Activated naive CD4-positive, alpha-beta T cell (primary cell): ENCODE measurements at places on chromosomes 3 and 15.

GRCh38 chr3:50606596-50606995 is 5.0 kb downstream of the CISH start:
- DNase-seq, result no peak

- DNase-seq, result no peak
Measured at GRCh38 chr3:183592821-183593220, 37.3 kb upstream of the KLHL6 start.

DNA sequence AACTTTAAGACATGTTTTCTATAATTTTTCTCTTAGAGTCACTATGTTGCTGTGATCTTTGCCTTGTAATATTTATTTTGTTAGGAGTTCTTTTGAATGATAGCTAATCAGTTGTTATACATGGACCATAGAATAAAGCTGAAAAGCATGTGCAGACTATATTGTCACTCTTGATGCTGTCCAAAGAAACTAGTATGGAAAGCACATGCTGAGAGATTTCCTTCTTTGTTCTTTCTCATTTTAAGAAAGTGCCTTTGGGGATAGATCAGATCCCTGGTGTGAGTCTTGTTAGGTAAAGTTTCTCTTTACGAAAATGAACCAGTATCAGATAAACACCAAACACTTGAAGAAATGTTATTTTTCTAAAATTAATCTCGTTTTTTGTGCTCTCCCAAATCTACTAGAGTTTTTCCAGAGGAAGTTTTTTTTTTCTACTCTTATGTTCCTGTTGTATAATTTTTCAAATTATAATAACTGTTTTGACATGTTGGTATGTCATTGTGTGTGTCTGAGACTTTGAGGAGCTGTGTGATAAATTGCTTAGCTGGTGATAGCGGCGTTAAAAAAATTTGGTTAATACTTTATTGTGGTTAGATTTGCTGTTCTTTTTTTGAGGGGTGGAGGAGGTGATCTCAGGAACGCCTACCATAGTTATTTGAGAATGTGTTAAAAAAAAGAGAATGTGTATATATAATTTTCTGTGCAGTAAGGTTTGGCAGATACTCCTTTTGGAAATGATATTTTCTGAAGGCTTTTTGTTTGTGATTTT is 2.2 kb downstream of the PIAS1 start:
- DNase-seq, result no peak

DNA sequence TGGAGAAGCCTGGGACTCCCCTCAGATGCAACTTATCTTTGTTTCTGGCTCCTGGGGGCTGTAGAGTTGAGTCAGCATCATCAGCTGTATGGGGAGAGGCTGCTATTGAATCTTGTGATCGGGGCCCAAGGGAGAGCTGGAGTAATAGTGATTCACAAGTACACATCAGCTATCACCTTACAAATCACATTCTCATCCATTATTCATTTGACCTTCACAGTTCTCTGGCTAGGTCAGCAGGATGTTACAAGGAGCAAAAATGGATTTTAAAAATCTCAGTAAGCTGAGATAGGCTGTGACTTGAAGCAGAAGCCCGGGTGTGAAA is 175.0 kb downstream of the OPA1 start:
- DNase-seq, result no peak

DNA sequence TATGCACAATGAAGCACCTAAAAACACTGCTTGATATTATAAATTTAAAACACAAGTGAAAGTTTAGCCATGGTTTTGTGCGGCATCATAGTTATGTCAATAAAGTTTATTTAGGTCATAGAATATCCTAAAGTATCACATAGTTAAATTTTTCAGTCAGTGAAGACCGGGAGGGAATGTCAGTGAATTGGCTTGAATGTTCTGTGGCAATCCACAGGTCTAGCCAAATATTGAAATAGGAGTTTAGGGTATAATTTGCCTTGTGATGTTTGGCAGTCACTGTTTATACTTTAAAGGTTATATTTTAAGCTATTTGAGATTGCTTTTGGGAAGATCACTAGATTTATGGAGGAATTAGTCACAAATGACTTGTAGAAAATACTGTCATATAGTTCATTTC is 79.7 kb upstream of the FLNB start:
- no peak for DNase-seq

- no peak for DNase-seq
Measured at GRCh38 chr3:126535636-126536035, 11.7 kb downstream of the CHST13 start.

- DNase-seq, result peak; percentile 34
Measured at GRCh38 chr15:41661518-41662225, 1.5 kb downstream of the MGA start.

DNA sequence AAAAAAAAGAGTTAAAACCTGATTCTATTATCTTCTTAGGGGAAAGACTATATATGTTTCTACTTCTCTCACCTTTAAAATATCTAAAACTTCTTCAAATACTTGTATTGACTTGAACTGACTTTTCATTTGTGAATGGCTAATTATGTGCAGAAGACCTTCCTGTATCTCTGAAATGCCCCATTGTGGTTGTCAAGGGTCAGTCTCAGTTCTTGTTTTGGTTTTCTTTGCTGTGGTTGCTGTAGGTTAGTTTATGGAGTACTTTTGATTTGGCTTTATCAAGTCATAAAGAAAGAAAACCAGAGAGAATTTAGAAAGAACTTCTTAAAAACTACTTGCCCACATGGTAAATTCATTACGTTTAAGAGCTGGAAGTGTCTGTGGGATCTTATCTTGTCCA is 345.3 kb upstream of the POU1F1 start:
- DNase-seq, result no peak

DNA sequence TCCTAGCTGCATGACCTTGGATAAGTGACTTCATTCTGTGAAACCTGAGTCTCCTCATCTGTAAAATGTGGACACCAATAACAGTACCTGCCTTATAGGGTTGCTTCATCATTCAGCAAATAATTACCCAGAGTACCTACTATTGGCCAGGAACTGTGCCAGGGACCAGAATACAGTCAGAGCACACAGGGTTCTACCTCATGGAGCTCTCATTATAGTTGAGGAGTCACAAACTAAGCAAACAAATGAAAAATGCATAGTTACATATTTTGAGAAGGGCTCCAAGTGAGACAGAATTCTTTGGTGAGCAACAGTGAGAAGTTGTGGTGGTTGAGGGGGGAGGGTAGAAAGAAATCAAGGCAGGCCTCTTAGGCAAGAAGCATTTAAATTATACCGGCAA is 308.6 kb upstream of the WNT5A start:
- no peak for DNase-seq

DNA sequence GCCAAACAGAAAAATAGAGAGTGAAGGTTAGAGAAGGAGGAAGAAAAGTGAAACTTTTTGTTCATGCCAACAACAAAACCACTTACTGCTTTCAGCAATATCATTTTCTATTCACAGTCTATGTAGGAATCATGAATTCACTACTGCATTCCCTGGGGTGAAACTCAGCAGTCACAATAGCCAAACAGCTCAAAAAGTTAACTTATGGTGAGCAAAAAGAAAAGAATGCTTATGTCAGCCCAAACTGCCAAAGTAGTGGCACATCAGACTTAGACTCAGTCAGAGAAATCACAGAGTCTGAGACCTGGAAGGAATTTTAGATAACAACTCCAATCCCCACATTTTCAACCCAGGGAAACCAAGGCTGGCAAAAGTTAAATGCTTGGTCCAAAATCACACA is 238.7 kb upstream of the TMCO5A start:
- no peak for DNase-seq

DNA sequence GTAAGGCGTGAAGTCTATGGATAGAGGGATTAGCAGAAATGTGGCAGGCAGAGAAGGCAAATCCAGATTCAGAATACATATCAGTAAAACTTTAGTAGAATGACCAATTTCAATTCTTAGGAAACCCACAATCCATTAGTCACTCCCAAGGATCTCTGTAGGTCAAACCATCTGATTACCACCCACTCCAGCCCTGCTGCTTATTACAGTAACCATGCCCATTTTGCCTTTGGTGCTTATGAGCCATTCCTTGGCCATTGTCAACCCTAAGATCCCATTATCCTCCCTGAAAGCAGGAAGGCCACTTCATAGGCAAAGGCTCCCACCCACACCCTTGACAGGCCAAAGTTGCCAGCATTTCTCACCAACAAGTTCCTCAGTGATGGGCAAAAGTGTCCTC is 5.1 kb upstream of the KLHL40 start:
- no peak for DNase-seq

DNA sequence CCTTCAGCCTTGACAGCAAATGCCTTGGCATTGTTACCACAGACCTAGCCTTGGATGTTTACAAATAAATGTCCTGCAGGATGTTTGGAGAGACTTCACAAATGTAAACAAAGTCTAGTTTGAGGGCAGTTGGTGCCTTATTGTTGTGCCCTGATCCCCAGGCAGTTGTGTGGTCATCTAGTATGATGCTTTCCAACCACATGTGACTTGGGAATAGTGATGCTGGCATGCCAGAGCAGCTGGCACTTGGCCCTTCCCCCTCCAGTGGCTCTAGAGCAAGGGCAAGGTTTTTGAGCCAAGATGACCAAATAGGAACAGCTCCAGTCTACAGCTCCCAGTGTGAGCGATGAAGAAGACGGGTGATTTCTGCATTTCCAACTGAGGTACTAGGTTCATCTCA is 258.2 kb downstream of the ADAMTS17 start:
- no peak for DNase-seq

- no peak for DNase-seq
Measured at GRCh38 chr3:108486338-108486737, 24.1 kb downstream of the MYH15 start.

GRCh38 chr15:45121706-45122417 is 7.7 kb downstream of the DUOXA2 start:
- DNase-seq, result no peak

- no peak for DNase-seq
Measured at GRCh38 chr3:104648823-104649222, 717.9 kb upstream of the ALCAM start.

DNA sequence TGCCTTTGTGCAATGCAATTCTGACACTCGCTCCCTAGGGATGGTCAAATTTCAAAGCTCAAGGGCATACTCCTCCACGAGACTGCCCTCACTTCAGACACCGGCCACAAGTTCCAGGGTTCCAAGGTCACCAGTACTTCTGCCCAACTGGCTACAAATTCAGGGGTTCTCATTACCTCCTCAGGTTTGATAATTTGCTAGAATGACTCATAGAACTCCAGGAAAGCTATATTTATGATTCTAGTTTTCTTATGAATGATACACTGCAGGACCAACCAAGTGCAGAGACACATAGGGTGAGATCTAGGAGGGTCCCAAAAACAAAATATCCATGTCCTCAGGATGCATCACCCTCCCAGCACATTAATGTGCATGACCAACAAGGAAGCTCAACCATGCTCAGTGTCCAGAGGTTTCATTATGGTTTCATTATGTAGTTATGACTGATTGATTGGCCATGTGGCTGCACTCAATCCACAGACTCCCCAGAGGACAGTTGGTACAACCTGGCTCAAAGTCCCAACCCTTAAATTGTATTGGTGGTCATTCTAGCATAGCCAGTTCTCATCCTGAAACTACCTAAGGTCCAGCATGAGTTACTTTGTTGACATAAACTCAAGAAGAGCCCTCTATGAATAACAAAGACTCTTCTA is 170.4 kb upstream of the LRRN1 start:
- no peak for DNase-seq

- no peak for DNase-seq
Measured at GRCh38 chr3:44439499-44440295, 37.8 kb downstream of the ZNF445 start.

- DNase-seq, result no peak
Measured at GRCh38 chr3:182957676-182958266, 22.6 kb downstream of the DCUN1D1 start.

GRCh38 chr3:140758791-140759444 is 81.1 kb downstream of the TRIM42 start:
- no peak for DNase-seq

- no peak for DNase-seq
Measured at GRCh38 chr3:16151109-16151508, 23.4 kb upstream of the GALNT15 start.

DNA sequence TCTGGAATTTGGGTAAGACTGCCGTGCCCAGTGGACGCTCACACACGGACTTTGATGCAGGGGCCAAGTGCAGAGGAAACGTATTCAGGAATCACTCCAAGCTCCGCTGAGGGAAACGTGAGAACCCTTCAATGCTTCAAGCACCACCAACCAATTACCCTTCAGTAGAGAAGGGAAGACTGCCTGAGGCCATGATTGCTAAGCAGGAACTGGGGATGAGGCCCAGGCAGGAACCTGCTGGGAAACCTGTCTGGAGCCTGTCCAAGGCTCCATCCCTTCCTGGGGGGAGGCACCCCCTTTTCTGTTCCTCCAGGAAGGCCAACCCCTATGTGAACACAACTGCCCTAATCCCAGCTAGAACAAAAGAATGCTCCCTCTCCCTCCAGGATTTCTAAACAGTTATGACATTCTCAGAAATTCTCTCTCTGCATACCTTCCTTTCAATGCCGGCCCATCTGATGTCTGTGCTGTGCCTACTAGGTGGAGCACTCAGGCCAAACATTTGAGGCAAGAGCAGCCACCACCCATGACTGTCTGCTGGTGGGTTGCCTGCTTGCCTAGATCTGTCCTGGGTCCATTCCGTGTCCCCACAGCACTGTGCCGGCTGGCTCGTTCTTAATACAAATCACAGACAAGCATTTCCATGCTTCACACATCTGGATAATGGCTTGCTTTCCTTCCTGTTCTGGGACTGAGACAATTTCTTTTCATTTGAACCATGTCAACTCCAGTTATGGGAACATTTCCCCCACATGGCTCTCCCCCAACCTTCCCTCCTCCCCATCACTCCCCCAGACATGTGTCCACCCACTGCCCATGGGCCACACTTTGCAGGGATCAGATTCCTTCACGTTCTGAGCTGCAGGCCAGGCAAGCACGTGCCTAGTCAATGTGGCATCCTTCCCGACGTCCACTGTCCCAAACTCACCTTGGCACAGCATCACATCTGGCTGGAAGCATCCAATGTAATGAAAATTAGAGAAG is 149.4 kb downstream of the ADAMTS17 start:
- DNase-seq, result no peak

- DNase-seq, result no peak
Measured at GRCh38 chr3:184868477-184868876, 56.5 kb downstream of the VPS8 start.

- DNase-seq, result no peak
Measured at GRCh38 chr3:30289324-30289723, 317.1 kb upstream of the TGFBR2 start.

- no peak for DNase-seq
Measured at GRCh38 chr3:159843840-159844730, 144.6 kb upstream of the IL12A start.

- no peak for DNase-seq
Measured at GRCh38 chr3:22265403-22265802, 514.4 kb upstream of the ZNF385D start.
